Tracheal epithelial cell (primary cell): ENCODE measurements at places on chromosomes 6 and 20. TPM values are rescaled to one million over a fixed set of nuclear protein-coding genes. Genes with fewer than 3 reads are reported as not detected.

Gene FOXO3
- 43.5 and 45.5 TPM in 2 replicates for total RNA-seq

Gene CLDN20
- not detected in 2 replicates for total RNA-seq

Gene CDH4
- total RNA-seq = 2.4 and 5.8 TPM in 2 replicates

Gene BCAS4
- total RNA-seq = 11.1 and 14.9 TPM in 2 replicates

Gene GLP1R
- total RNA-seq = not detected in 2 replicates

Gene MACROD2
- total RNA-seq = 0.64 and 1.7 TPM in 2 replicates

Gene CD40
- total RNA-seq = 10.0 and 28.4 TPM in 2 replicates

Gene SLC26A8
- not detected in 2 replicates for total RNA-seq
